ENCODE measurements at places on chromosomes 3 and 15.

GRCh38 chr3:124845406-124845805 is 41.8 kb downstream of the ITGB5 start:
- DNase-seq, result no peak

- no peak for DNase-seq
Measured at GRCh38 chr3:46186471-46187340, 21.4 kb downstream of the CCR1 start.

DNA sequence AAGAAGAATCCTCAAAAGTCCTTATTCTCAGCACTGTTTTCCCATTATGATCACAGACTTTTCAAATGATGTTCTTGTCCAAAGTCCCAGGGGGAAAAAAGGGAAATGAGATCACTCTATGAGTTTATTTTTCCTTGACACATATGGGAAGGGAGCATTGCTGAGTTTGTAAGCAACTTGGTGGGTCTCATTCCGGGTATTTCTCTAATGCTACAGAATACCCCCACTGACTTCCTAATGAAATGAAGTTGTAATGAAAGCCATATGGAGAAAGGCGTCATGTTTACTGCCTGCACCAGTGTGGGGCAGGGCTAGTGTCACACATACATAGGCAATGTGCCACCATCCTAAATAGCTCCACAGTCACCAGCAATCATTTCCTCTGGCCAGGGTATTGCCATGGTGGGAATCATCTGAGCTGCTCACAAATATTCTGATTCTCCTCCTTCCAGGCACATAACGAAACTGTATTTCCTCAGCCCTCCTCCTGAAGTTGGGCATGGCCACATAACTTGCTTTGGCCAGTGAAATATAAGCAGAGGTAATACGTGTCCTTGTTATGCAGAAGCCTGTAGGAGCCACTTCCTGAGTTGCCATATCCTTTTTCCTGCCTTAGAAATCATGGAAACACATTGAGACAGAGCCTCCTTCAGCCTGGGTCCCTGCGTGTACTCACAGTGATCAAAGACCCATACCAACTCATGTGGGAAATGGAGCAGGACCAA is 41.0 kb upstream of the C15orf61 start:
- DNase-seq, result no peak

DNA sequence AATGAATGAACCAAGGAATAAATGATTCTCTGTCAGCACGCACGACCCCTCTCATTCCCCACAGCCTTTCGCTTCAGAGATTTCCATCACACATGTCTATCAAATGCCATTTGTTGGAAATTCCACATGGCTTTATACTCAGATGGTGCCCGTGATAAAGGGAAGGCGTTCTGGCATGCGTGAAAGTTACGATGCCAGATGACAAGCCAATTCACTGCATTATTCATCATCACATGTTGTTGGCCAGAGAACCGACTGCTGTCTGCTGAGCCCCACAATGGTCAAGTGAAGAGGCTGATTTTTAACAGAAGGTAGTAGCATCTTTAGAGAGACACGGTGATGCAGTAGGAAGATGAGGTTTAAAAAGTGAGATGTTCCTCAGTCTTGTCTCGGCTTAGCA is 74.1 kb upstream of the FRMD4B start:
- no peak for DNase-seq

DNA sequence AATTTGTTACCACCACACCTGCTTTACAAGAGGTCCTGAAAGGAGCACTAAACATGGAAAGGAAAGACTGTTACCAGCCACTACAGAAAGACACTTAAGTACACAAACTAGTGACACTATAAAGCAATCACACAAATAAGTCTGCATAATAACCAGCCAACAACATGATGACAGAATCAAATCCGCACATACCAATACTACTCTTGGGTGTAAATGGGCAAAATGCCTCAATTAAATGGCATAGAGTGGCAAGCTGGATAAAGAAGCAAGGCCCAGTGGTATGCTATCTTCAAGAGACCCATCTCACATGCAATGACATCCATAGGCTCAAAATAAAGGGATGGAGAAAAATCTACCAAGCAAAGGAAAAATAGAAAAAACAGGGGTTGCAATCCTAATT is 106.8 kb upstream of the PRR23C start:
- no peak for DNase-seq

DNA sequence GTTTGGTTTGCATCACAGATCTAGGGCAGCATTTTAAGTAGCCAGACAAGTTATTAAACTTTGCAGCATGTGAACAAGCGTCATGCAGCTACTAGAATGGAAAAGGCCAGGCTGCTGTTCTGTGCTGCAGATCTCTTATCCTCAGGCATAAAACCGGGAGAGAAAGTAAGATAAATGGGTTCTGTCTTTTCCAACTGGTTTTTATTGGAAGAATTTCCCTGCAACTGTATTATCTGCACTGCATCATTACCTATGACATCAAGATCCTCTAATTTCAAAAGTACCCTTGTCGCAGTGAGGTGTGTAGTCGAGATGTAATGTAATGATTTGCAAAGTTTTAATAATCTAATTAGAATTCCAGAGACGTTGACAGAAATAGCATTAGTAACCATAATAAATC is 240.3 kb downstream of the FEZF2 start:
- DNase-seq, result no peak

GRCh38 chr3:172244011-172244410 is 204.2 kb downstream of the GHSR start:
- no peak for DNase-seq

DNA sequence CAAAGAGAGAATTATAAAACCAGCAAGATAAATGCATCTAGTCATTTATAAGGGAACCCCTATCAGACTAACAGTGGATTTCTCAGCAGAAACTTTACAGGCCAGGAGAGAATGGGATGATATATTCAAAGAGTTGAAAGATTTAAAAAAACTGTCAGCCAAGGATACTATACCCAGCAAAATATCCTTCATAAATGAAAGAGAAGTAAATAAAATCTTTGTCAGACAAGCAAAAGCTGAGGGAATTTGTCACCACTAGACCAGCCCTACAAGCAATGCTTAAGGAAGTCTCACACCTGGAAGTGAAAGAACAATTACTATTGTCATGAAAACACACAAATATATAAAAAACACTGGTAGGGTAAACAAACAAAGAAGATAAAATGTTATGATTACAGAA is 113.4 kb upstream of the FAM3D start:
- DNase-seq, result no peak

GRCh38 chr3:86658876-86659275 is 332.1 kb downstream of the VGLL3 start:
- no peak for DNase-seq

DNA sequence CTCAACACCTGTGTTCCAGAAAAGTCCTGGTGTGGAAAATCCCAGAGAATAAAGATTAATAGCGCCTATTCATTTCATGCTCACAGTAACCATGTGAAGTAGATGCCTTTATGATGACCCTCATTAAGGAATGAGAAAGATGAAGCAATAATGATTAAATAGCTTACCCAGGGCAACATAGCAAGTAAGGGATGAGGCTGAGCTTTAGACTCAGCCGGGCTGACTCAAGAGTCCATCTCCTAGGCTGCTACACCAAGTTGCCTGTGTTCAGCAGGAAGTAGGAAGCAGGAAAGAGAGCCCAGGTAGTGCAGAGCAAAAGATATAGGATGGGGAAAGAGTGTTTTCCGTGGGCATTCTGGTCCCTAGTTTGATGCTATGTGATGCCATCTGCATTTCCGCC is 256.5 kb downstream of the CHL1 start:
- no peak for DNase-seq

- DNase-seq, result no peak
Measured at GRCh38 chr15:76972389-76973361, 22.3 kb upstream of the PSTPIP1 start.

DNA sequence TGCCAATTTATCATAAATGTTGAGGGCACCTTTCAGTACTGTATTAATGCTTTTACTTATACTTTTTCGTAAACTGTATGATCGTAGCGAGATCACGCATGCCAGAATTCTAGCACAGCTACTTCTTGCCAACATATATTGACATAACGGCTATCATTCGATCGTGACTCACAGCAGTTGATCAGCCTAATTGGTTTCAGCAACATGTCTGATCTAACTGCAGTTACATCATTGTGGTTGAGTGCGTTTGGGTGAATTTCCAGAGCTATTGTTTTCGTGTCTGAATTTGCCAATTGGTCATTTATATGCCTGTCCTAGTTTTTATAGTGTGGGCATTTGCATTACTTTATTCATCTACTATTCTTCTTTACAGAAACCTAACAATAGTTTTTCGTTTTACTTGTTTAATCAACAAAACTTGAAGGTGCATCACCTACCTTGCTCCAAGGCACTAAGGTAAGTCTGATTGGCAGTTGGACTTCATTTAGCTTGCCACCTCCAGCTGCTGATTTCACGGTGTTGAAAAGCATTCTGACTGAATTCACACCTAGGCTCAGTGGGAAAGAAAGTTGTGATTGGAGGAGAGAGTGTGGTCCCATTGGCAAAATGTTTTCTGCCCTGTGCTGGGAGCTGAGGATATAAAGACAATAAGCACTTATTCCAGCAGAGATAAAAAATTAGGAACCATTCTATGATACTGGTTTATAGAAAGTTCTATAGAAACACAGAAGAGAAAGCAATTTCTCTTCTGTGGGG is 120.9 kb upstream of the RGMA start:
- no peak for DNase-seq

DNA sequence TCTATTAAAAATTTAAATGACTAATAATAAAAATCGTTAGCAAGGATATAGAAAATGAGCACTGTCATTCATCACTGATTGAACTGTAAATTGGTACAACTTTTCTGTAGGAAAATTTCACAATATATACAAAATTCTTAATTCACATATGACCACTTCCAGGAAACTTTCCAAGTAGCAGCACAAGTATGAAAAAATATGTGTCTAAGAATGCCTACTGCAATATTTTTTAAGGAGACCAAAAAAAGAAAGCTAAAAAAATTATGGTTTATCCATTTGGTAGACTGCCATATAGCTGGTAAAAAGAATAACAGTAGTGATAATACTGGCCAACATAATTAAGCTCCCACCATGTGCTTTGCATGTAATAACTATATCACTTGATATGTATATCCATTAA is 59.2 kb downstream of the KLHL6 start:
- DNase-seq, result no peak

DNA sequence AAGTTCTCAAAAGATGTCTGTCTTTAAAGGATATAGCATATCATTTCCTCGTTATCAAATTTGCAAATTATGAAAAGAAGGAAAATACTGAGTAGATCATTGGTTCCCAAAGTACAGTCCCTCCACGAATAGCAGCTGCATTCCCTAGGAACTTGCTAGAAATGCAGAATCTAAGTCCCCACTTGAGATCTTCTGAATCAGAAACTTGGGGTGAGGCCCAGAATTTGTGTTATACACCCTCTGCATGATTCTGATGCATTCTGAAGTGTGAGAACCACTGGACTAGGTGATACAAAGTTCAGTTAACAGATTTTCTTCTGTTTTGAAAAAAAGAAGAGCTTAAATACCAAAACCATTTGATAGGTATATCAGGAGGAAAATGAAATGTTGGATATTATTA is 77.1 kb downstream of the SLC25A26 start:
- no peak for DNase-seq

DNA sequence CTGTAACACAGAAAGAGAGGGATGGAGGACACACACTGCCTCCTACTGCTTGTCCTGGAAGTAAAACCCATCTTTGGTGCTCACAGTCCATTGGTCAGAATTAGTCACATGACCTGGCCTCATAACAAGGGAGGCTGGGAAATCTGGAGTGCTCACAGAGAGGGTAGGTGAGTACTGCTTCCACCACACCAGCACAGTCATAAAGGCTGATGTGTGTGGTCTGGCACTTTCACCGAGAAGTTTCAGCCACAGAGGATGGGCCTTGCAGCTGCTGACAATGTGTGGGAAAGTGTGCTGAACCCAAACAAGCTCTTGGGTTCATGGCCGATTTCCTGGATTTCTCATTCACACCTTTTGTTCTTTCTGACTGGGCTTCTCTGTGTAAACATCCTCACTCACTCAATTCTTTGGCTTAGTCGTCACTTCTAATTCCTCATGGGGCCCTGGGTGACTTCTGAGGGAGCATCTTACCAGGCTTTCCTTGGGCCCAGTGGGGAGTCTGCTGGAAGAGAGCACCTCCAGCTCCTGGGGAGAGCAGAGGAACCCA is 100.7 kb downstream of the ASB7 start:
- no peak for DNase-seq

GRCh38 chr3:143442814-143443447 is 323.4 kb downstream of the CHST2 start:
- no peak for DNase-seq

- no peak for DNase-seq
Measured at GRCh38 chr3:157023226-157023625, 136.7 kb downstream of the CCNL1 start.

- no peak for DNase-seq
Measured at GRCh38 chr3:126418661-126419131, 24.0 kb downstream of the CFAP100 start.

DNA sequence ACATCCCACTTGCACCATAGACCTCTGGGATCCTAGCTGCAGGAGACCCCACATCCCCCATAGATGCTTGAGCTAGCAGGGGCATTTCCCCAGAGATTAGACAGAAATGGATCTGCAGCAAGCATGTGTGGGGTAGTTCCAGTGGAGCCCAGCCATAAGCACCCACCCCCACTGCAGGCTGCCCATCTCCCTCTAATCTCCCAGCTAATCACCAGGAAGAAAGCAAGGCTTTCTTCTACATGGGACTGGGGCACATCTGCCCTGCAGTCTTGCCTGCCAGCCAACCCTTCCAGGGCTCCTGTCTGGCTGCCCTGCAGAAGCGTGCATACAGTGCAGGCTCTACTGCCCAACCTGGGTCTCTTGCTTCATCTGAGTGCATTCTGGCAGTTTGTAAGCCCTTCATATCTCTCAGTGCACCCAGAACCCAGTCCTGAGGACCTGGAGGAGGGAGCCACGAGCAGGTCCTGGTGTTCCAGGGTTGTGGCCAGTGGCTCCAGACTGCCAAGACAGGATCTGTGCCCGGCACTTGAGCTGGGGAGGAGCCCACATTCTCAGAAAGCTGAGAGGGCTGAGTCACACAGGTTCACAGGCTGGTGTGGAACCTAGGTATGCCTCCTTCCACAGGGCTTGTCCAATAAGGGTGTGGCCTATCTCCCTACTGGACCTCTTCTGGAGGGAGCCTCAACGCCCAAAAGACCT is 49.9 kb upstream of the IGSF11 start:
- DNase-seq, result no peak

DNA sequence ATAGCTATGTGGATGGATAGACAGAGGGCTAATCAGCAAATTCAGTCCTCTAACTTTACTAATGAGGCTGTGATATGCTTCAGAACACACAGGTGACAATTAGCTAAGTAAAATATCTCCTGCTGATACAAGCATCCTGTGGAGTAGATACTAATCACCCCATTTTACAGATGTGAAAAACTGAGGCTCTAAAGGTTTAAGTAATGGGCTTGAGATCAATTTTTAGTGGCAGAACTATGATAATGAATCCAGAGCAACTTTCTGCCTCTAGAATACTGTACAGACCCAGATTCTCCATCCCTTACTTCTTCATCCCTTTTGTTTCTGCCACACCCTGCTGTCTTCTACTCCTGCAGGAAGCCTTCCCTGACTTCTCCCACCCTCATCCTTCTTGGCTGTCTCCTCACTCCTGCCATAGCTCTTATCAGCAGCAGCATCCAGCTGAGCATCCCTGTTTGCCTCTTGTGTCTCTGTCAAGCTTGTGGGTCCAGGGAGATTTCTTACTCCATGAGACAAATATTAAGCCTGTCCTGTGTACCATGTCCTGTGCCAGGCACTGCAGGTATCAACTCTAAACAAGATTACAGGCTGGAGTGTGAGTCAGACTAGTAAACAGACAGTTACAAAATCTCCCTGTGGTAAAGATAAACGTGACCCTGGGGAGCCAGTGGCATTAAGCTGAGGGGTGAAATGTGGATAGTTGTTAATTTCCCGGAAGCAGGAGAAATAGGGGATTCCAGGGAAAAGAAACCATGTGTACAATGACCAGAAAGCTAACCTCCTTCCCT is 39.2 kb downstream of the SLC6A11 start:
- no peak for DNase-seq

All from activated T-cell treated with anti-CD3 and anti-CD28 coated beads for 1 hour (primary cell).